ENCODE measurements at places on chromosomes 4 and X.

DNA sequence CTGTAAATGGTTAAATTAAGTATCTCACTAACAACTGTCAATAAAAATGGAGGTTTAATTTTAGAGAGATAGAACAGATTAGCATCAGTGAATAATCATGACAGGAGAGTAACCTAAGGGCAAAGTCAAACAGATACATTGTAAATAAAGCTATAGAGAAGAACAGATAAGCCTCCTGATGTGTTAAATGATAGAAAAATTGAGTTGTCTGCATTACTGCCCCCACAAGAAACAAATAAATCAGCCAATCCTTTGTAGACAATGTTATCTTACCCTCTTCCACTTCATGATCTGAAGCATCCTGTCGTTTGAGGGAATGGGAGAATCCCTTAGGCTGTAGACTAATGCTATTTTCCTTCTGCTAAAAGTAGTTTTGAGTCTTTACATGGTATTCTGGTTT, 147.8 kb downstream of the PCDH18 start:
- ATAC-seq: no peak

GRCh38 chr4:10008609-10009005, 12.7 kb downstream of the SLC2A9 start:
- ATAC-seq: no peak

DNA sequence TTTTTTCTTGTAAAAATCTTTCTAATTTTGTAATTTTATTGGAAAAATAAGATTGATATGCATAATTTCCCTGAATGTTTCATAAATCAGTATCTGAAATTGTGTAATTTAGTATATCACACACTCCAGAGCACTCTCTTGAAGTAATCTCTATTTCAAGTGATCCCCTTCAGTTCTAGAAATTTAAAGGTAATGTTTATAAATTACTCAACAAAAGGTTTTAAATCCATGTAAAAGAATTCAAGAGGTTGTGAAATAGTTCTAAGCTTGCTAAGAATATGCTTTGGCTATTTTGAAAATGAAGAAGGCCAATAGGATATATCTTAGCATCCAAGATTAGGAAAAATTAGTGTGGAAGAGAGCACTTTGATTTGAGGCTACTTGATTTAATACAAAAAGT, 28.2 kb downstream of the SMARCAD1 start:
- ATAC-seq: no peak

DNA sequence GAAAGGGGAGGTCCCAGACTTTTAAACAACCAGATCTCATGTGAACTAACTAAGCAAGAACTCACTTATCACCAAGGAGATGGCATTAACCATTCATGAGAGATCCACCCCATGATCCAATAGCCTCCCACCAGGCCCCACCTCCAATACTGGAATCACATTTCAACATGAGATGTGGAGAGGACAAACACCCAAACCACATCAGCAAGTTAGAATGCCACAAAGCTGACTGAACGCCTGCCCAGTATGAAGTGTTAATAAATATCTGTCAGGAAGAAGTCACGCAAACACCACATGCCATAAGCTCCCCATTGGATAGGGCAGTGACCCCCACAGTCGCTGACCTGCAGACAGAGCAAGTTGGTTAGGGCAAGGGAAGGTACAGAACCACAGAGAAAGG, 14.3 kb downstream of the SLC10A6 start:
- ATAC-seq: no peak

DNA sequence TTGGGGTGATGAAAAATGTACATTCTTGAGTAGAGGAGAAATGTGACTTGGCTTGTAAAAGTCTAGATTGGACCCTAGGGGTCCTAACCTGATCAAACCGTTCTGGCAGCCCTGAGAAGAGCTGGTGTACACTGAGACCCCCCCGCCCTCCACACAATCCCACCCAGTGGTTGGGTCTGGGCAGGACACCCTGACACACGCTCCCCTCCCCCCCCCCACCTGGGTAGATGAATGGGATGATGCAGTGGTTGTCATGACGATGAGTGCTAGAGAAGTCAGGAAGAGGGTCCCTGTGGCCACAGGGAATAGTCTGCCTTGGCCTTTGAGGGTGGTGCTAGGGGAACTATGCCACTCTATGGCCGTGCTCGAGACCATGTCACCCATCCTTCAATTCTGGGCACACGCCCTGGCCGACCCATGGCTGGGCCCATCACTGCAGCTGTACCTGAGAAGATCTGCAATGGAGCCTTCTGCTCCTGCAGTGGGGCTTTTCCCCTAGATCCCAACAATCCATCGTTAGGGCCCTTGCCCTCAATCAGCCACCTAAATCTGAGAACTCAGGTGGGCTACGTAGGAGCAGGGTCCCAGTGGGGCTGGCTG, 4.4 kb downstream of the CDK16 start:
- no peak for ATAC-seq

GRCh38 chrX:10615931-10616774, 4.2 kb downstream of the MID1 start:
- peak; percentile 64 for ATAC-seq

GRCh38 chr4:25729564-25729963, 73.9 kb downstream of the SLC34A2 start:
- no peak for ATAC-seq

GRCh38 chr4:13783800-13784411, 156.4 kb upstream of the BOD1L1 start:
- no peak for ATAC-seq

DNA sequence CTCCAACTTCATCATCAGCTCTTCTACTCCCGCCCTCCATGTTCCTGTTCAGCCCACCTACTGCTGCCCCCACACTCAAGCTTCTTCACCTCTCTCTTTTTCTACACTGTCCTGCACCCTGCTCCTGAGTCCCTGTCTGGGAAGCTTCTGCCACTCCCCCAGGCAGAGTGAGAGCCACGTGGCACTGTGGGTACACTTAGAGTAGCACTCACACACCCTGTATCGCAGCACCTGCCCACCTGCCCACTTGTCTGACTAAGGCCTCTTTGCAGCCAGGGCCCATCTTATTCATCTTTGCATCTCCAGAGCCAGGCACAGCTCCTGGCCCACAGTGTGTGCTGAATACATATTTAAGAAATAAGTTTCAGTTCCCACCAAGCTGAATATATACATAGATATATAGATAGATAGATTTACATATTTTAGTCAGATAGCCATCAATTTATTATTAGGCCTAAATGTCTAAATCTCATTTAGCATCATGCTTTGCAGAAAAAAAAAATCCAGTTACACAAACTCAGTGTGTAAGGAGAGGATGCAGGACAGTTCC, 24.9 kb downstream of the CCDC149 start:
- no peak for ATAC-seq

GRCh38 chrX:107272431-107272921, 66.1 kb downstream of the DNAAF6 start:
- no peak for ATAC-seq

DNA sequence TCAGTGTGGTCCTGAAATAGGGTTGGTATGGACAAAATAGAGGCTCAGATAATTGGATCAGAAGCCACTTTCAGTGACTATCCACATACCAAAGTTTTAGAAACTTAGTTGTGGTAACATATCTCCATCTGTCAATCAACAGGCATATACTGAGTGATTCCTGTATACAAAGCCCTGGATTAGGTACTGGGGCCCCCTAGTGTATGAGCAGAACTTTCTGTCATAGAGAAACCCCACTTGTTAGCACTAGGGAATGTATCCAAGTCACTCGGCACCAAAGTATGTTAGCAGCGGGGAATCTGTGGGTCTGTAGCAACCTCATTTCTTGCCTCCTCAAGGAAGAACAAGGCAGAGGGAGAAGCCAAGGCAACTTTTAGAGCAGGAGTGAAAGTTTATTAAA, 50.7 kb downstream of the MAP7D3 start:
- ATAC-seq: no peak

Measured in esophagus mucosa (tissue), 1 donor.